ENCODE measurements at places on chromosomes 1 and 21.

DNA sequence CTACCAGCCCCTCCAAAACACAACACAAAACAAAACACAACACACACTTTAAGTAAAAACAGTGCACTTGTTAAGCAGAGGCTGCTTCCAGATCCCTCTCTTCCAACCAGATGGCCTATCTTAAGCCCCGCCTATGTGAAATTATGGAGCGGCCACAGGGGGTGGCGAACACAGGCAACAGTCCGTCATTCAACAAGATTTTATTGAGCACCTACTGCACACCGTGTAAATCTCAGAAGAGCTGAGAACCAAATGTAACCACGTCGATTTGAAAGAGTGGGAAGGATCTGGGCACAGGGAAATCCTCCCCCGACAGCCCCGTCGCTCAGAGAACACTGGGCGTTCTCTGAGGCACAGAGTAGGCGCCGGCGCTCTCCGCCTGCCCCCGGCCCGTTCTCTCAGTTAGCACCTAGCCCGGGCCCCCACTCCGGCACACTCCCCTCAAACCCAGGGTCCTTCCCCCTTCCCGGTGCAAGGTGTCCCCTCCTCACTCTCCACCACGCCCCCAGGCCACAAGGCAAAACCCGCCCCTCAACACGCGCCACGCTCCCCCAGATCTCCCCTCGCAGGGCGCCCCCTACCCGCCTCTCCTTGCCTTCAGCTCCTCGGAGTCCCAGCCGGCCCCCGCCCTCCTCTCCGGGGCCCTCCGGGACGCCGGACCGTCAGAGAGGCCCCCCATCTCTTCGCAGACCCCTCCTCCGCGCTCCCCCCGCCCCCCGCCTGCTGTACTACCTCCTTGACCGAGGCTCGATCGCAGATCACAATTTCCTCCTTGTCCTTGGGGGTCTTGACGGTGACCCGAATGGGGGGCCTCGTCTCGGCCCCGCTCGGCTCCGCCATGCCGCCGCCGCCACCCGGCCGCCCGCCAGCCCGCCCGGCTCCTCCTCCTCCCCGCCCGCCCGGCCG lies 483 bp downstream of the UBQLN4 start:
- DNase-seq = no peak

GRCh38 chr21:15495965-15496364 lies 233.8 kb upstream of the USP25 start:
- DNase-seq = no peak

DNA sequence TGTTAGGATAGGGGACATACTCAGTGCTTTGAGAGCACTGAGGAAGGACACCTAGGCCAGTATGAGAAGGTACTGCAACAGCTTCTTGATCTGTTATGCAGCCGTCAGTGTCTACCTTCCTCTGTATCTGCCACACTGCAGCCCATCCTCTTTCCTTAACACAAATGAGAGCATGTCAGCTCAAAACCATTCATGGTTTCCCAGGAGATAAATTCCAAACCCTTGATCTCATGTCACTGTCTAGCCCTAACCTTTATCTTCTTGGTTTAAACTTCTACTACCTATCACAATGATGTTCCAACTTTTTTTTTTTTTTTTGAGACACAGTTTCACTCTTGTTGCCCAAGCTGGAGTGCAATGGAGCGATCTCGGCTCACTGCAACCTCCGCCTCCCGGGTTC lies 1.4 kb downstream of the ZMYND12 start:
- DNase-seq = no peak

DNA sequence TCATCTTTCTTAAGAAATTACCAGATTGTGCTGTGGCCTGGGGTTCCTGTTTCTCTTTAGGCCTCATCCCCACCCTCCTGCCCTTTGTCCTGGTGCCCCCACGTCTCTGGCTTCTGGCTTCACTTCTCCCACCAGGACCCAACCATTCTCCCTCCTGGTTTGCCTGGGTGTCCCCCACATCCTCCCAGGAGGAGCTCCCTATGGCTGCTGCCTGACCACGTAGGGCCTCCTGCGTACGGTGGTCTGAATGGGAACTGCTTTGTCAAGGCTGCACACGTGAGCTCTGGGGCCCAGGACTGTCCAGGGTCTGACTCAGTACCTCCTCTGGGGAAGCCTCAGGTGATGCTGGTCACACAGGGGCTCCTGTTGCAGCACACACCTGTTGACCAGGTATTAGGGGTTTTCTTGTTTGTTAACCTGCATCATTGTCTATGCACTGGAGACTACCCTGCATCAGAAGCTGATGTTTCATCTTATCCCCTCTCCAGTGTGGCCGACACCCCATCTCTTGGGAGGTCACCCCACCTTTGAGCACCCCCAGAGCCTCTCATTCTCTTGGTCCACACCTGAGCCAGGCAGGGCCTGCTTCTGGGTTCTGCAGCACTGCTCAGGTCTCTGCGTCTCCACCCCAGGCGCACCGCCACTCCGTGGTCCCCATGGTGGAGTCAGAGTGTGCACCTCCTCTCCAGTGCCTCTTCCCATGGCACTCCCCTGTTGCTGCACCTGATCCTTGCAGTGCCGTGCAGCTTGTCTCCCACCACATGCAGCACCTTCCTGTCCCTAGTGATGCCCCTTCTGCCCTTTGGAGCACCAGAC lies 65.8 kb downstream of the S100B start:
- DNase-seq = peak; percentile 57

DNA sequence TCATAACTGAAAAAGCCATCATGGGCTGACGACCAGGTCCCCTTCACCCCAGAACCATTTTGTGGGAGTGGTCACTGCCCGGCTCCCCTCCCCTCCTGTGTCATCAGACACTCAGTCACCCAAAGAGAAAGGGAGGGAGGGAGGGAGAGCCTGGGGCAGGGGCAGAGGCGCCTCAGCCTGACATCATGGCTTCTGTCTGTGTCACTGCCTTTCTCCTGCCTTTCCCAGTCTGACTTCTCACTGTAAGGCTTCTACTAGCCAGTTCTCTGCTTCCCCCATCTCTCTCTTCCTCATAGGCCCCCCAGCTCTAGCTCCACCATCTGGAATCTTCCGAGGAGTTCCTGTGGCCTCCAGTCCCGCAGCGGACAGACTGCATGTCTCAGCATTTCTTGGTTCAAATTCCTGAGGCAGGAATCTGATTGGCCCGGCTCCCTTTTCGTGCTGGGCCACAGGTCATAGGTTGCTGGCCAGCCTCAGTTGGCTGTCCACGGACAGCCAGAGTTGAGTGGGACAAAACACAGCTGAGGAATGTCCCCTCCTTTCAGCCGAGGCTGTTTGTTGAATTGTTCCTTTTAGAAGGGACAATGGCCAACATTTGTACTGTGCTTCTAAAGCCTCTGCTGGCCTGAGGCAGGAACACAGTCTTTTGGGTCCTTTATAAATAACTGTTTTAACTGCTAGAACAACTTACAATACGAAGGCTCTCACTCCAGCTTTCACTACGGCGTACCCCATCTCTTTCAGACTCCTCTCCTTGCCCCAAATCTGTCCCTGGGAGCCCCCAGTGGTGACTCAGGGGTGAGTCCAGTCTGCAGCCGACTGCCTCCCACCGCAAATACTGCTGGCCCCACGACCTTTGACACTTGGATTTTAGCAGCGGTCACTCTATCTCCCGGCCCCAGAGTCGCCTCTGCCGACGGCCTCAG lies 18.7 kb upstream of the KANK4 start:
- no peak for DNase-seq

DNA sequence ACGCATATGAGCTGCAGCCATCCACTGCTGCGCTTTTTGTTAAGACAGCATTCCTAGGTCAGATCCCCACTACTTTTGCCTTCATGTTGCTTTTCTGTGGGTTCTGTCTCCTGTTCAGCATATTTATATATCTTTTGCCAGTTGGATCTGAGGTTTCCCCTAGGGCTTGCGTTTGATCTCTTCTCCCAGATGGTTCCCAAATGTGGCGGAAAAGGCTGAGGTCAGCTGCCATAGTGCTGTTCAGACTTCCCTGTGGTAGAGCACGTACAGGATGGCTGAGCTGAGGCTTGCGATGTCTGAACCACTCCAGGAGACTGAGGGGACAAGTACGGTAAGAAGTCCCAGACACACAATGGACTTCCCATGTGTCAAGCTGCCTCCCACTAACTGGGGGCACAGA lies 39.8 kb downstream of the COL6A1 start:
- no peak for DNase-seq

- DNase-seq = no peak
Measured at GRCh38 chr1:118338936-118339335, 153.9 kb upstream of the SPAG17 start.

DNA sequence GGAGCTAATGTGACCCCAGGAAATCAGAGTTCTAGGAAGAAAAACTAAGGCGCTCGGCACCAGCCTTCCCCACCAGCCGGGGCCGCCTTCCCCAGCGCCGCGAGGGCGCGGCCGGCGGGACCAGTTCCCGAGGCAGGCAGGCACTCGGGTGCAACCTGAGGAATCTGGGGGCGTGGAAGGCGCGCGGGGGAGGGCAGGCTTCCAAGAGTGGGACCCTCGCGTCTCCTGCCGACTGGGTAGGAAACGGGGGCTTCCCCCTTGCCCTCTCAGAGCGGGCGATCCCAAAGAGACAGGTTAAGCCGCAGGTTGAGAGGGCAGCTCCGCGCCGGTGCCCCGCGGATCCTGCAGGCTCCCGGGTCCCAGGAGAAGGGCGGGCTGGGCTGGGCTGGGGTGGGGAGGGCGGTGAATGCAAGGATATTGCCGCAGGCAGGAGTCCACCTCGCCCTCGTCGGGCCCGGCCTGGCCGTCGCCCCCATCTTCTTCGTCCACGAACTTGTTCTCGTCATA lies 431 bp downstream of the ARPC5 start:
- peak; percentile 77 for DNase-seq

GRCh38 chr1:230992100-230992774 lies 13.3 kb downstream of the ARV1 start:
- DNase-seq = no peak

- DNase-seq = no peak
Measured at GRCh38 chr1:175449306-175449705, 256.7 kb upstream of the KIAA0040 start.

- DNase-seq = peak; percentile 80
Measured at GRCh38 chr1:165827268-165828102, at the start of gene UCK2. Gene UCK2 (plus strand): TSS chr1:165827614. CDS start chr1:165827834, 220 bp downstream.

DNA sequence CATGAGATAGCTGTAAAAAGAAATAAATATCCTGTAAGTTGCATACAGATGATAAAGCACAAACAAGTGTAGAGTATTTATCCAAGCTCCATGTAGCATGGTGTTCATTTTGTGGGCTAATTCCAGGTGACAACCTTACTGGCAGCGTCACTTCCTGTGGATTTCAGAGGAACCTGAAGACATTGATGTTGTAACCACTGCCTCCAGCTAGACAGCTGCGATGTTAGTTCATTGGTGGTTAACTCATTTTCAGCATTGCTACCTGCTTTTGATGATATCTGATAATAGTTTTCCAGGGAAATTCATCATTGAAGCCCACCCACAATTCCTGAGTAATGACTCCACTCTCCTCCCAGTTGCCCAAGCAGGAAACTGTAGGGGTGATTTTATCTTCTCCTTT lies 3.0 kb downstream of the HSD3B1 start:
- no peak for DNase-seq

GRCh38 chr1:112558634-112559033 lies 49.9 kb downstream of the WNT2B start:
- DNase-seq = no peak

DNA sequence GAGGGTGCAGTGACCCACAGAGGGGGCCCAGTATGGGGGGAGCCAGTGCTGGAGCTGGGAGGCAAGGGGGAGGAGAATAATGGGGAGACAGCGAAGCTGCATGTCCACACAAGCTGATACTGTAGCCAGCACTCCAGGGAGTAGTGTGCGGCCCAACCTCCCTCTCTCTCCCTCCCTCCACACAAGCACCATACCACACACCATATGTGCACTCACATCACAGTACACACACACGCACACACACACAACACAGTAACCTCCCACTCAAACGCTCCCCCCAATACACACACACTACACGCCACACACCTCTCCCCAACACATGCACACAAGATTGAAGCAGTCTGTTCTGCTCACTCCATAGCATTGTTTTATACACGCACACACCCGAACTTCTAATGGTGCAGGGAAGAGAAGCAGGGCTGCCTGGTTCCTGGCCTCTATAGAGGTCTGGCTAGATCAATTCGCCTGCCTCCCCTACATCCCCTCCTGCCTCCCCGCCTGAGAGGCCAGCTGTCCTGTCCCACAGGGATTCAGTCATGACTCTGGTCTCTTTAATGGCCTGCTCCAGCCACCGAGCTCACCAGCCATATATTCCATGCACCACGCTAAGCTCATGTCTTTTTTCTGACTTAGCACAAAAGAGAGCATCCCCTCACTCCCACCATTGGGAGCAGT lies 3.8 kb downstream of the NCDN start:
- DNase-seq = no peak

DNA sequence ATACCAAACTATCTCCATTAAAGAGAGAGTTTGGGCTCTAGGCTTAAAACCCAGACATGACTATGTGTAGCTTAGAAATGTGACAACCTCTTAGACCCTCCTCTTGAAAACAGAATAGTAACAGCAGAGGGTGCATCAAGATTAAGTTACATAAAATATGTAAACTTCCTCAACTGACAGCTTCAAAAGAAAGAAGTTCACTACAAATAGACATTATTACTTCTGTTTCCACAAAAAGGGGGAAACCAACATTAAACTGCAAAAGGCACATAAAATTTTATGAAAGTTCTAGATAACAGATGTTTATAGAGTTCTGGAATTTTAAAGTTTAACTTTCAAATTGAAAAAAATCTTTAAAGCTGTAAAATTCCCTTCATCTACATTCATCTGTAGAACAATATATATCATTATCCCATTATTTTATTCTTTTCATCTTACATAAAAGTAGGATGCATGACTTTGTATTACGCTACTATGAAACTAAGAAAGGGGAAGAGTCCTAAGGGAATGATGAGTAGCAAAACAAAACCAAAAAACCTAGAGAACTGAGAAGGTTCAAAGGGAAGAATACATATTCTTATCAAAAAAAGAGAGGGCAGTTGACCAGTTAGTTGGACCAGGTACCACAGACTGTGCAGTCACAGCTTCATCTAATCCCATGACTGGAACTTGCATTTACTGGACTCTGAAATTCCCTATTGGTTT lies 177.0 kb downstream of the SIPA1L2 start:
- no peak for DNase-seq

GRCh38 chr1:186574926-186575325 lies 105.3 kb downstream of the PTGS2 start:
- no peak for DNase-seq

GRCh38 chr1:8497210-8497819 lies 179.4 kb downstream of the SLC45A1 start:
- DNase-seq = no peak

- DNase-seq = no peak
Measured at GRCh38 chr1:39238476-39238875, 34.0 kb downstream of the MACF1 start.

- no peak for DNase-seq
Measured at GRCh38 chr1:43854473-43854872, 79.1 kb upstream of the ARTN start.

GRCh38 chr1:101363891-101364318 lies 127.1 kb downstream of the S1PR1 start:
- no peak for DNase-seq

GRCh38 chr1:228939001-228939691 lies 203.9 kb downstream of the RHOU start:
- DNase-seq = peak; percentile 62

GRCh38 chr1:41017141-41018017 lies 4.1 kb downstream of the SLFNL1 start:
- DNase-seq = no peak
